ENCODE measurements at places on chromosomes 12 and 14.

DNA sequence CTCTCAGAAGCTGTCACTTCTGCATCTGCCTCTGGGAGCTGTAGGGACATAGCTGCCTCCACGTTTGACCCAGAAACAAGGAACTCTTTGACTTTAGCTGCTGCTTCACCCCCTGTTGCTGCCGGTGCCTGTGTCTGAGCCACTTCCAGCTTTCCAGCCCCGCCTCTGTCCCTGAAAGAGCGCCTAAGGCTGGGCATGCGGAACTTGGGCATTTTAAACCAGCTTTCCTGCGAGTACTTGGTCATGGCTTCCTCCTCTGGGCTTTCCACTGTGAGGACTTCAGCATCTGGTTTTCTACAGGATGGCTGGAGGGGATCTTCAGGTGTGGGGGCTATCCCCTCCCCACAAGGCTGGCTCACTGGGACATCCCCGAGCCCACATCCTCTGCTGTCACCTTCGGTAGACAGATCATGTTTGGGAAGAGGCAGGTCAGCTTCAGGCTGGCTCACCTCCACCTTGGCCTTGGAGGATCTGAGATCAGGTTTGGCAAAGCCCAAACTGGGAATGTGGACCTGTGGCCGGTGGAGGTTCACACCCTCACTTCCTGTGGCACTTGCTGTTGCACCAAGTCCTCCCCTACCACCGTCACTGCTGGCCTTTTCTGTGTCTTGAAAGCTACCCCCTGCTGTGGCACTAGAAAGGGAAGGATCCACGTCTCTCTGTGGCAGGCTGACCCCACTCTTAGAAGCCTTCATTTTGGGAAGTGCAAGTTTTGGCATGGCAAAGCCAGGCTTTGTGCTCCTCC is 15.2 kb downstream of the PLD4 start:
- H3K4me3 ChIP-seq, result no peak overlapping the region
- H3K27me3 ChIP-seq, result no peaks in the 10 kb centered on the region
- no peak for DNase-seq
- H3K36me3 ChIP-seq, result peaks cover 91% of the 10 kb centered on the region
- H3K27ac ChIP-seq, result no peak overlapping the region
- peaks cover 4% of the 10 kb centered on the region for H3K4me1 ChIP-seq

GRCh38 chr12:1117371-1117770 is 126.3 kb downstream of the ERC1 start:
- H3K36me3 ChIP-seq, result peaks cover 24% of the 10 kb centered on the region
- peaks cover 12% of the 10 kb centered on the region for H3K4me1 ChIP-seq
- DNase-seq, result peak; percentile 13
- no peak overlapping the region for H3K4me3 ChIP-seq
- no peak overlapping the region for H3K27ac ChIP-seq
- H3K27me3 ChIP-seq, result no peaks in the 10 kb centered on the region

DNA sequence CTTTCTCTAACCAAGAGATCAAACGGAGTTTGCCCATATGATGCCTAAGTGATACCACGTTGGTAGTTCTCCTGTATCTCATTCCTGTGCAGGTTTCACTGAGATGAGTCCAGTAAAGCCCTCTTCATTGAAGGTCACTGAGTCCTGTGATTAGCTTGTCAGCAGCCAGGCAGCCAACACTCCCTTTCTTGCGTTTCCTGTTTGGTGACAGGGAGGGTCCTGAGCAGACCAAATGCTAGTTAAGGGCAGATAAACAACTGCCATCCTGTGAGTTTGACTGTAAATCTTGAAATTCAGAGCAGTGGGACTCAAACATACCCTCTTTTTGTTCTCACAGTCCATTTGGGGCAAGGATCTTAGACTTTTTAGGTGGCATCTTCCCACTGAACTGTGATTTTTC is 39.4 kb downstream of the ZNF641 start:
- H3K36me3 ChIP-seq, result no peaks in the 10 kb centered on the region
- no peak overlapping the region for H3K4me3 ChIP-seq
- H3K27me3 ChIP-seq, result peaks cover 15% of the 10 kb centered on the region
- H3K27ac ChIP-seq, result no peak overlapping the region
- DNase-seq, result no peak

GRCh38 chr14:53525608-53526007 is 372.5 kb upstream of the DDHD1 start:
- DNase-seq, result peak; percentile 23
- no peak overlapping the region for H3K4me3 ChIP-seq
- no peaks in the 10 kb centered on the region for H3K4me1 ChIP-seq
- no peaks in the 10 kb centered on the region for H3K36me3 ChIP-seq
- H3K27me3 ChIP-seq, result no peaks in the 10 kb centered on the region

GRCh38 chr14:51533160-51533559 is 118.5 kb upstream of the FRMD6 start:
- H3K27me3 ChIP-seq, result no peaks in the 10 kb centered on the region
- peak; percentile 79 for DNase-seq
- peaks cover 32% of the 10 kb centered on the region for H3K4me1 ChIP-seq
- peak overlapping the region; percentile 33 for H3K4me3 ChIP-seq
- peak overlapping the region; percentile 91 for H3K27ac ChIP-seq

GRCh38 chr12:22164139-22164538 is 118.1 kb downstream of the CMAS start:
- H3K27me3 ChIP-seq, result no peaks in the 10 kb centered on the region
- no peak overlapping the region for H3K27ac ChIP-seq
- no peak for DNase-seq
- no peaks in the 10 kb centered on the region for H3K36me3 ChIP-seq
- H3K4me1 ChIP-seq, result no peaks in the 10 kb centered on the region
